Inflammatory macrophage (primary cell): ENCODE measurements at places on chromosomes 6 and 20.

GRCh38 chr20:34651200-34651599 lies 25.7 kb downstream of the PIGU start:
- DNase-seq = no peak

GRCh38 chr6:108738684-108739416 lies 109.4 kb upstream of the ARMC2 start:
- peak; percentile 67 for DNase-seq

GRCh38 chr6:14286634-14287428 lies 169.3 kb downstream of the CD83 start:
- DNase-seq = no peak

DNA sequence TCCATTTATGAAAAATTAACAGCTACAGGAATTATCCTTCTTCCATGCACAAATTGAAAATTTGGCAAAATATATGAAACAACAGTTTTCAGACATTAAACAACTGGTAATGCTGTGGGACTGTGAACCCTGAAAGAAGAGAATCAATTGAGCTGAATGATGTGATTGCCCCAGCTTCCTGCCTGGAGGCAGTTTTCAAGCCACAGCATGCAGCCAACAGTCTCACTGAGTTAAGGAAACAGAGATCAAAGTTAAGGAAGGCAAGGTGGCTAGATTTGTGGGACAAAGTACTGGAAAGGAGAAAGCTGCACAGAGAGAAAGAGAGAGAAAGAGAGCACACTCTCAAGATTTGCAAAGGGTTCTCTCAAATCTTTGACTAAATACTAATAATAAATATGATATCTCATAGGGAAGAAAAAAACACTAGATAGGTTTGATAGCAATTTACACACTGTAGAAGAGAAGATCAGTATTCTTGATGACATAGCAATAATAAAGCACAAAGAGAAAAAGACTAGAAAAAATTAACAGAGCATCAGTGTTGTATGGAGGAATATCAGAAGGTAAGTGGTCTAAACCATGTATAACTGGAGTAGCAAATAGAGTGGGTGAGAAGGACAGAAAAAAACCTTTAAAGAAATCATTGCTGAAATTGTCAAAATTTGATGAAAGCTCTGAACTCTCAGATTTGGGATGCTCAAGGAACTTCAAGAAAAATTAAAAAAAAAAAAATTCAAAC lies 70.1 kb upstream of the CNKSR3 start:
- DNase-seq = no peak

DNA sequence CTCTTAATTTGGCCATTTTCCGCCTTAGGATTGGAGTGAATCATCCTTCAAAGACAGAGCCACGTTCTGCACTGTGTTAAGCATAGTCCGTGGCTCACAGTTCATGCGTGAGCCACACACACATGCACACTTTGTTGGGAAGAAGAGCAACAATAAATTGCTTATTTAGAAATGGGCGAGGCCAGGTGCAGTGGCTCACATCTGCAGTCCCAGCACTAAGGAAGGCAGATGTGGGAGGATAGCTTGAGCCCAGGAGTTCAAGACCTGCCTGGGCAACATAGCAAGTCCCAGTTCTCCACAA lies 131.3 kb downstream of the ZDHHC14 start:
- no peak for DNase-seq

- peak; percentile 24 for DNase-seq
Measured at GRCh38 chr6:56838965-56839364, 115.9 kb upstream of the BEND6 start.

GRCh38 chr20:658731-659291 lies 5.8 kb upstream of the SRXN1 start:
- peak; percentile 71 for DNase-seq

DNA sequence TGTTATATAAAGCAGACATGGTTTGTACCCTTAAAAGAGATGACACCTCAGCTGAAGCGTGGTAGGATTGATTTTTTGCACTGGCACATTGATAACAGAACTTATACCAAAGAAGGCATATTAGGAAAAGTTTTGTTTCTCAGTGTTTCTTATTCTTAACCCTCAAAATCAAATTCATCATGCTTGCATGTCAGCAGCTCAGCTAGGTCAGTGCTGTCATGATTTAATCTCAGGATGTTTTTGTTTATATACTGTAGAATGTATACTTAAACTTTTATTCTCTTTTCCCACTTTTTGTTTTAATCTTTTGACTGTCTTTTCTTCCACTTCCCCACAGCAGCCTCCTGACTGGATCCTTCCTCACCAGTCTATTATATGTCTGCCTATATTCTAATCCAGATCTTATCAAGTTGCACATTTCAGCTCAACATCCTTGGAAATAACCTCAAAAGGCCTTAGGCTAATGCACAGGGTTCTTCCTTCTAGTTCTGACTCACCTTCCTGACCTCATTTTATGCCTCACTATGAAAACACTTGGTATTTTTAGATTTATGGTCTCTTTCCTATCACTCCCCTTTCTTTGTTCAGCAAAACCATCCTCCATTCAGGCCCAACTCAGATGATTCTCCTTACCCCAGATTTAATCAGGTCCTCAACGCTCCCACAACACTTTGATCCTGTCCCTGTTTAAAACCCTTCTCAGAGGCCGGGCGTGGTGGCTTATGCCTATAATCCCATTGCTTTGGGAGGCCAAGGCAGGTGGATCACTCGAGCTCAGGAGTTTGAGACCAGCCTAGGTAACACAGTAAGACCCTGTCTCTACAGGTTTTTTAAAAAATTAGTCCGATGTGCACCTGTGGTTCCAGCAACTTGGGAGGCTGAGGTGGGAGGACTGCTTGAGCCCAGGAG lies 7.2 kb downstream of the HEBP2 start:
- no peak for DNase-seq

GRCh38 chr20:44084439-44084838 lies 102.5 kb downstream of the JPH2 start:
- DNase-seq = no peak

DNA sequence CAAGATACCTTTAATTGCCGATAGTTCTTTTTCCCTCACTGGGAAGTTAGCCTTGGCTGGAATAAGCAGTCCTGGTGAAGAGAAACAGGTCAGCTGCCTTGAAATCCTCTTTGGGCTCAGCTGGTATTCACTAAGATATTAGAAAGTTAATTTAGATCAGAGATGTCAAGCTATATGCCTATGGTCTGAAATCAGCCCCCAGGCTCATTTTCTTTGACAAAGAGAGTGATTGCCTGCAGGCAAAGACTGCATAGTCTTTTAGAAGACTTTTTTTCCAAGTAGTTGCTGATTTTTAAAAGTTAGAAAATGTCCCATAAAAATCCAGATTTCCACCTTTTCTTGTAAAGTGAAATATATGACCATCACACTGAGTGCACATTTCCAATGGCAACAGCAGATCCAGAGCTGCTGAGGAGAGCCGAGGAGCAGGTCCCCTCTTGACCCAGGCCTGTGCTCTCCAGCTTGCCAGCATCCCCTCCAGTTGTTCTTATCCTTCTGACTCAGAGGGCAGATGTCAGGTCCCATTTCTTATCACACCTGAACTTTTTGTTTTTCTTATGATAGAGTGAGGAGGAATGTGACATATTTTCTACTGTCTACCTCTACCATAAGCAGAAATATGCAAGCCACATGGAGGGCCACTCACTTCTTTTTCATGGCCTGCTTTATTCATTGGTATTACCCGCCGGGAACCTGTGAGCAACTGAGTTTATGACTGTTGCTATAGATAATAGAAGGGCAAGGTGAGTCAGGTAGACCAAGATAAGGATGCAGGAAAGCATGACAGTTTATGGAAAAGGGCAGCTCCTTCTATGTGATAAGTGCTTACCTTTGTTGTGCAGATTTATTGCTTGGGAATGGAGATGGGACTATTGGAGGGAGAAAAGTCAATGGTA lies 17.6 kb upstream of the L3MBTL3 start:
- DNase-seq = no peak

DNA sequence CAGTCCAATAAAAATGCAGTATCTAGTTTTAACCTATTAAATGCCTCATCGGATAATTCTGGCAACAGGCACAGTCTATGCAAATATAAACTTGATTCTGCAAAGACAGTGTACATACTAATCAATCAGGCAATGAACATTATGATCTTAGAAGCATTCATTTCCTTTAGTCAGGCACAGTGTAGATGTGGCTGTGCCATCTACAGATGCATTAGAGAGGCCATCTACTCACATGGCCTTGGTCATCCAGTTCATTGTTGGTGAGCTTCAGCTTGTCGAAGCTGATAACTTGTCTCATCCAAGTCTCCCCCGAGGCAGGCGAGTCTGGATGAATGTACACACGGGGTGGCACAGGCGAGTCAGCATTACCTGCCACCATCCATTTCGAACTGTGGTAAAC lies 7.9 kb downstream of the TBX18 start:
- DNase-seq = no peak

- DNase-seq = no peak
Measured at GRCh38 chr6:128290221-128290620, 230.2 kb downstream of the PTPRK start.

DNA sequence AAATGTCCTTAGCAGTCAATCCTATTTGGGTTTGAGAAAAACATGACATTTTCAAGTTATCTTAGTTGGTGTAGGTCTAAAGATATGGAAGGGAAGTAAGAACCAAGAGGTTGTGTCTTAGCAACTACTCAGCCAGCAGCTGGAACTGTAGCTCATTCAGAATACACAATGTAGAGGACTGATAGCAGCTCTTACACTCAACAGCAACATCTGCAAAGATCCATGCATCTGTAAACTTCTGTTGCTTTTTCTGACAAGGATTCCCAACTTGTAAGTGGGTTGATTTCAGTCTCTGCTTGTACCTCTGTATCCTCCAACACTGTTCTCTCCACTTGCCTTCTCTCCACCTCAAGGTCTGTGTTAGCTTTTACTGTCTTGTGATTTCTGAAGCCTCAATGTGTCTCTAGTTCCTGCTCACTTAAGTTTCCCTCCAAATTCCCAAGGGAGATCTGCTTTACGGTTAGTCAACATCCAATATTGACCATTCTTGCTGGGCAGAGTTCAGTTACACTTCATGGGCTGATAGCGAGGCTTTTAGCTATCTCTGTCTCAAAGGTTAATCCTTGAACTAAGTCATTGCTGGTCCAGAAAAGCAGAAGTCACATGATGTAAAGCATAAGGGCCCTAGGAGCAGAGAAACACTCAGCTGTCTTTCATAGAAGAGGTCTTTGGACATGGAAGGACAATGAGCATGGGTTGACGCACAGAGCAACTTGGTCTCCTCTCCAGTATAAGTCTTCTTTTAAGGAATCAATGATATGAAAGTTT lies 71.6 kb upstream of the LGSN start:
- no peak for DNase-seq

GRCh38 chr20:31991339-31991705 lies 18.9 kb upstream of the CCM2L start:
- no peak for DNase-seq

DNA sequence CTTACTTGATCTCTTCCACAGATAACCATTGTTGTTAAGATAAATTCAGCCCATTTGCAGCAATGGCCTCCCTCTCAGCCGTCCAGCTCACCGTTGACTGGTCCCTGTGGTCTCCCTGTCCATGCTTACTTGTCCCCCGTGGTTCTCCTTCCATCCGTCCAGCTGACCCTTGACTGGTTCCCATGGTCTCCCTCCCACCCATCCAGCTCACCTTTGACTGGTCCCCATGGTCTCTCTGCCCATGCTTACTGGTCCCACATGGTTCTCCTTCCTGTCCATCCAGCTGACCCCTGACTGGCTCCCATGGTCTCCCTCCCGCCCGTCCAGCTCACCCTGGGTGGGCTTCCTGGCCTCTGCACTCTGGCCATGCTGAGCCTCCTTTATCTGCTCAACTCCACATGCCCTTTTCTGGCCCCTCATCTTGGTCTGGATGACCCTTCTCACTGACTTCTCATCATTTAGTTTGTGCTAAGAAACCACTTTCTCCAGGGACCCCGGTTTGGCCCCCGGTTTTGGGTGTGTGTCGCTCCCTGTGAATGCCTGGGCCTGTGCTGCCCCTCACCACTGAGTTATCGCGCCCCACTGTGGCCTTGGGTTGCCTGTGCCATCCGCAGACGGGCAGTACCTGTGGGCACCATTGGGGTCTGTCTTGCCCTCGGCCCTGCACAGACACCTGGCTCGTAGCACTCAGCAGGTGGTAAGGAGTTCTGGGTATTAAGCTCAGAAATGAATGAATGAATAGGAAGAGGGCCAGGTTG lies 146.4 kb downstream of the ERMARD start:
- no peak for DNase-seq

- DNase-seq = no peak
Measured at GRCh38 chr6:106913676-106914280, 60.8 kb downstream of the CD24 start.

GRCh38 chr6:28983838-28984237 lies 21.3 kb downstream of the ZNF311 start:
- DNase-seq = no peak

DNA sequence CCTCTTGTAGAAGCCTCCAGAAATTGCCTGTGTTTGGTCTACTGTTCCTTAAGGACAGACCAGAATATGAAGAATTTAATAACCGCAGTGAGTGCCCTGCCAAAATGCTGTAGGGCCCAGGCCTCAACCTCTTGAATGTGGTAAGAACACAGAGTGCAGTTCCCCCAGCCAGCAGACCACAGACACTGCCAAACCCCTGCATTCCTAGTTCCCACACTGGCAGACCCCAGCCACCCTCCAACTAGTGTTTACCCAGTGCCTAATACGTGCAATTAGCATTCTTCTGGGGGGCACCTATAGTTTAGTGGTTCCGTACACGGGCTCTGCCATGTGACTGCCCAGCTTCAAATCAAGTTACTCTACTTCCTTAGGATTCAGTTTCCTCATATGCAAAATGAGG lies 51.7 kb downstream of the STK35 start:
- no peak for DNase-seq

GRCh38 chr20:32631933-32632460 lies 41.7 kb downstream of the C20orf203 start:
- DNase-seq = no peak
